ENCODE measurements at places on chromosomes 11 and 22.

- DNase-seq, result no peak
Observed at GRCh38 chr11:123375832-123376231, 54.2 kb upstream of the GRAMD1B start.

- DNase-seq, result no peak
Observed at GRCh38 chr22:21051831-21052400, 6.2 kb downstream of the LRRC74B start.

DNA sequence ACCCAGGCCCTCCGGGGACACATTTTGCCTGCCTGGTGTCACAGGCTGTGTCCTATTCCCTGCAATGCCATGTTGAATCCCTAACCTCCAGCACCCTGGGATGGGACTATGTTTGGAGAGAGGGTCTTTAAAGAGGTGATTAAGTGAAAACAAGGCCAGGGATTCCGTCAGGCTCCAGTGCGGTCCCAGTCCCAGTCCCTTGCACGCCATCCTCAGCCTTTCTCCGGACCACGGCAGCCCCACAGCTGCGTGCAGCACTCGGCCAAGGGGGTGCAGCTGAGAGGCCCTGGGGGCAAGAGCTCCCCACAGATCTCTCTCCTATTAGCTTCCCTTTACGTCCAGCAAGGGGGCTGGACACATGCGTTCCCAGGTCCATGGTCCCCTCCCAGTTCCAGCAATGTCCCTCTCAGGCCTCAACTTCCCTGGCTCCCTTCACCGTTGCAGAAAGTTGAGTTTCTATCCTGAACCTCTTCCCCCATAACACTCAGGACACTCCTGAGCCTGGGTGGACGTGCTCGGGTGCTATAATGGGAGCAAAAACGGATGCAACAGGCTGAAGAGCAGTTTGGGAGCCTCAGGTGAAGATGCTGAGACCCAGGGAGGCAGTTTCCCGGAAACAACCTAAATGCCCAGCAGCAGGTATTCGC lies 1422.7 kb downstream of the BRD1 start:
- no peak for DNase-seq

DNA sequence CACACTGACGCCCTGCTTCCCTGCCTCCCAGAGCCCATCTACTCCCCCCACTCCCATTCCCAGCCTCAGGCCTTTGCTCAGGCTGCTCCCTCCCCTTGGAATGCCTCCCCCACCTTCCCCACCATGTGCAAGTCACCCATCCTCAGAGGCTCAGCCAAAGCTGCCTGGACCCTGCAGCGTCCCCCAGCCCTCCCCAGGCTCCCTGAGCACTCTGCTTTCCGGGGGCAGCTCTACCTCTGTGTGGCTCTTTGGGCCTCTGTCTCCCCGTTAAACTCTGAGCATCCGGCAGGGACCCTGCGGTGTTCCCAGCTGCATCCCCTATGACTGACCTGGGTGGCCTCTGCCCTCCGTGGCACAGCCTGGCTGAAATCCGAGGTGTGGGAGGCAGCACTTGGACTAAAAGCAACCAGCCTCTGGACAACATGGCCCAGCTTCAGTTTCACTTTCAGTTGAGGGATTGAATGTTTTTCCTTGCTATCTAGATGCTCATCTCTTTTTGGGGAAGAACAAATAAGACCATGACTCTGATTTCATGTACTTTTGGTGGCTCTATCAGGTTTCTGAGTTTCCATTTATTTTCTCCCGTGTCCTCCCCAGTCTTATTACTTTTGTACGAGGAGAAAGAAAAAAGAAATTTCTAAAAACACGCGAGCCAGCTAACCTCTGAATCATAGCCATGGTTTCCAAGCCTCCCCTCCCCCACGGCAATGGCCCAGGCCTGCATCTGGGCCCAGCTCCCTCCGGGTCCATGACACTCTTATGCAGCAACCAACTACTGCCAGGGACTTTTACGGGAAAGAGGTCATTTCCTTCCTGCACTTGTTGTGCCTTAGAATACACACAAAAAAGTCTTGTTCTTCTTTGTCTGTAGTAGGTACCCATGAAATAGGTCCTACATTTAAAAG lies 3.8 kb downstream of the APOL3 start:
- peak; percentile 87 for DNase-seq

DNA sequence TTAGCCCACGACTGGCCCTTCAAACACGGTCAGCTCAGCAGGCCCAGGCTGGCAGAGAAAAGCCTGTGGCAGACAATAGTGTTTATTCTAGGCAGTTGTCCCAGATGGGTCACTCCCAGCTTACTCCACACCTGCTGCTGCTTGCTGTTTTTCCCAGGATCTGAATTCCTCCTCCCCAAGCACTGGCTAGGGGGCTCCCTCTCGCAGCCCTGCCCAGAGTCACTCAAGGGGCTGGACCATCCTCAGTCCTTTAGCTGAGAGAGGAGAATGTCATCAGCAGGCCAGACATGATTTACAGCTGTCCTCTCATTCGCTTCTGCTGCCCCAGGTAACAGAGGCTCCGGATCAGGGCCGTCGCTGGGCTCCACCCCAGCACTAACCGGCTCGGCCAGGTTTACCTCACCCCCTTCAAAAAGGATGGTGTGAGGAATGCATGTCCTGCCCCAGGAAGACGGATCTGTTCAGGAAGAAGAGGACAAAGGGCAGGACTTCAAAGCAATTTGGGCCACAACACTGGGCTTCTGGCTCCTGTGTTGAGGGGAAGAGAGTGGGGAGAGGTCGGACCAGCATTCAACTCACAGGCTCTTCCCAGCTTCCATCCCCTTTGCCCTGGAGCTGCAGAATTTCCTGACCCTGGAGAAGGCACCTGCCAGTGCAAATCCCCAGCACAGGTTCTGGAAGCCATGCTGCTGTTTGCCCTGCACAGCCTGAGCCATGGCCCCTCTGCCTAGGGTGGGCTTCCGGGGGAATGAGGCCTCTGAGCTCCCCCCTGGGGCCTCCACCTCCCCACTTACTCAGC lies 59.7 kb upstream of the BARX2 start:
- no peak for DNase-seq

DNA sequence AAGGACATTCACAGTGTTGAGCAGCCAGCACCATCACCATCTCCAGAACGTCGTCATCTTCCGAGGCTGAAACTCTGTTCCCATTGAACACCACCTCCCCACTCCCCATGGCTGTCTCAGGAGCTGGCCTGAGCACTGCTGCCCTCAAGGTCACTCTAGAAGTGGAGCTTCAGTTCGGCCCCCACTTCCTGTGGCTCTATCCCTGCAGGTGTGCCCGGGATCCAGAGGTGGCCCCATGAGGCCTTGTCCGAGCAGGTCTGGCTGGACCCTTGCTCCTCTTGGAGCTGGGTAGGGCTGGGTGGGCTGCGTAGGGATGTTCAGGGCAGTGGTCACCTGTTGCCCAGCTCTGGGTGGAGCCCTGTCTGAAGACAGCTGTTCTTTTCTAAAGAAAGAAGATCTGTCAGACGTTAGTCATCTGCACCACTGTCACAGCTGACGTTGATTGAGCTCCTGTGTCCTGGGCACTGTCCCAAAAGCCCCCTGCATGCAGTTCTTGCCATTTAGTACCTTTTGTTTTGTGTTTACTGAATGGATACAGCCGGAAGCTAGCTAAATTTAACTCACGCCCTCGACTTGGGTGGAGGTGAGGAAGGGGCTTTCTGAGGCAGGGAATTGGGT lies 75.5 kb upstream of the CLDN5 start:
- no peak for DNase-seq

DNA sequence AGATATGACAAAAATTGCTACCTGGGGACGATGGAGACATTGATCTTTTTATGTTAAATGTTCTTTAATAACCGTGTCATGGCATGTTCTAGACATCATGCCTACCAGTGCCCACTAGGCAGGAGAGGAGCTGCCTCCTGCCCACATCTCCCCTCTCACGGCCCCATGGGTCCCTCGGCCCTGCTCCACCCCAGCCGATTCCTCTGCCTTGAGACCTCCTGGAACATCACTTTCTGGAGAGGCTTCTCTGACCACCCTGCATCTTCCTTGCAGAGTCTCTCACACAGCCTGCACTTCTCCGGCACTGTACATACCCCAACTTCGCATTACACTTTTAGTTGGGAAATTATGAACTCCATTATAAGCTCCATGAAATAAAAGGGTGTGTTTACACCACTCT lies 16.8 kb downstream of the EFCAB6 start:
- no peak for DNase-seq

- peak; percentile 98 for DNase-seq
Observed at GRCh38 chr11:121595717-121596161, 143.0 kb upstream of the SORL1-AS1 start.

DNA sequence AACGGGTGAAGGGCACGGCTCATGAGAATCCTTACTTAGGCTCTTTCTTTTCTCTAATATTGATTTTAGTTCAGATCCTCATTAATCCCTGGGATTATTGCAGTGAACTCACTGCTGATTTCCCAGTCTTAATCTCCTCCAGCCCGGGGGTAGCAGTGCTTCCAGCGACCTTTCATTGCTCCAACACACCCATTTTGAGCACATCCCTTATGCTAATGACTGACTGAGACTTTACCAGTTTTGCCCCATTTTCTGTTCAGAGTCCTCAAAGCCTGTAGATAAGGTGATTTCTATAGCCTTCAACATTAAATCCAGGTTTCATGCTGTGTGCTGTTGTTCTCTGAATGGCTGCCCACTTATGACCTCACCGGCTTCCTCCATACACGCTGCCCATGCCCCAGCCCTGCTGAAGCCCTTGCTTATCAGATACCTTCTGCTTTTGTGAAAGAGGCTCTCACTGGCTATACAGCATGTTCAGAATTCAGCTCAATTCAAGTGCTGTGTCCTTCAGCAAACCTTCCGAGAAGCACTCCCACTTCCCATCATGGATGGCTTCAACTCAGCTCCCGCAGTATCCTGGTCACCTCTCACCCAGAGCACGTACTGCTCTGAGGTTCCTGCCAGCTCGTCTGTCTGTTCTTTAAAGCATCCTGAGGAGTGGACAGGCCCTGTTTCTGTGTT lies 49.0 kb downstream of the PPFIA1 start:
- DNase-seq, result no peak

- peak; percentile 49 for DNase-seq
Observed at GRCh38 chr11:24408202-24408601, 88.7 kb upstream of the LUZP2 start.

DNA sequence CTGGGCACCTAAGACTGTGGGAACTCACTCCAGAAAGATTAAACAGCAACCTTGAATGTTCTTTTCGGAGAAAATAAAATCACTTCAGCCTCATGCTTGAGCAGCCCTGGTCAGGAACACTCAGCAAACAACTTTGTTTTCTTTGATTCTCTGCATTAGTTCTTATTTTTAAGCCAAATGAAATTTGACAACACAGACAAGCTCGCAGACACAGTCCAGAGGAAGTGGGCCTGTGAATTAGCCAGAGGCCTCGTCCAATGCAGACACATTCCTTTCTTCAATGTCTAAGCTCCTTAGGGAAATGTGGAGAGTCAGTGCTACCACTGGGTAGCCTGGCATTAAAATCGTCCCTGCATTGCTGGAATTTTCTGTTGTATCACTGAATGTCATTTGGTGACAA lies 62.9 kb upstream of the CSNK2A3 start:
- DNase-seq, result peak; percentile 60

DNA sequence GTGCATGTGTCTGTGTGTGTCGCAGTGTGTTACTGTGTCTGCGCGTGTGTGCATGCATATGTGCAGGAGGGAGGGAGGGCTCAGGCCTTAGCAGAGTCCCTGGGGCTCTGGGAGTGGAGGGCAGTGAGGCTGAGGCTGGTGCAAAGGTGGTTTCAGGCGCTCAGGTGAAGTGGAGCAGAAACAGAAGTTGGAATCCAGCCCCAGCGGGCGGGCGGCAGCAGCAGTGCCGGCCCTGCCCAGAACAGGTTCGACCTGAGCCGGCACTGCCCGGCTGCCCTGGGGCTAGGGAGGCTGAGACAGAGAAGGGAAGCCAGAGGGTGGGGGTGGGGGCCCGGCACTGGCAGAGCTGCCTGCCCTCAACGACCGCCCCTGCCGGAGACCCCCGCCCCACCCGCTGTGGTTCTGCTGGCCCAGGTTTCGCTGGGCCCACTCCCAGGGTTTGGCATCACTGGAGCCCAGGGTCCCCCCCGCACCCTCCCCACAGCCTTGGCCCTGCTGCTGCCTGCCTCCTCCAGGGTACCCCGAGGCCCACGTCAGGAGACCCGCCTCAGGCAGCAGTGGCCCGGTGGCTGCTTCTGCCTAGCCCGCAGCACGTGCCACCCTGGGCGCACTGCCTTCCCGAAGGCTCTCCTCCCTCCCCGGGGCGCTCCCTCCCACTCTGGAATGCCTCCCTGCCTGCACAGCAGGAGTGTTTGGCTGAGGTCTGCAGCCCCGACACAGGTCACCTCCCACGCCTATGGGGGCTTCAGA lies 13.3 kb downstream of the ASCL2 start:
- no peak for DNase-seq

GRCh38 chr11:122313581-122313980 lies 197.6 kb upstream of the BLID start:
- no peak for DNase-seq

DNA sequence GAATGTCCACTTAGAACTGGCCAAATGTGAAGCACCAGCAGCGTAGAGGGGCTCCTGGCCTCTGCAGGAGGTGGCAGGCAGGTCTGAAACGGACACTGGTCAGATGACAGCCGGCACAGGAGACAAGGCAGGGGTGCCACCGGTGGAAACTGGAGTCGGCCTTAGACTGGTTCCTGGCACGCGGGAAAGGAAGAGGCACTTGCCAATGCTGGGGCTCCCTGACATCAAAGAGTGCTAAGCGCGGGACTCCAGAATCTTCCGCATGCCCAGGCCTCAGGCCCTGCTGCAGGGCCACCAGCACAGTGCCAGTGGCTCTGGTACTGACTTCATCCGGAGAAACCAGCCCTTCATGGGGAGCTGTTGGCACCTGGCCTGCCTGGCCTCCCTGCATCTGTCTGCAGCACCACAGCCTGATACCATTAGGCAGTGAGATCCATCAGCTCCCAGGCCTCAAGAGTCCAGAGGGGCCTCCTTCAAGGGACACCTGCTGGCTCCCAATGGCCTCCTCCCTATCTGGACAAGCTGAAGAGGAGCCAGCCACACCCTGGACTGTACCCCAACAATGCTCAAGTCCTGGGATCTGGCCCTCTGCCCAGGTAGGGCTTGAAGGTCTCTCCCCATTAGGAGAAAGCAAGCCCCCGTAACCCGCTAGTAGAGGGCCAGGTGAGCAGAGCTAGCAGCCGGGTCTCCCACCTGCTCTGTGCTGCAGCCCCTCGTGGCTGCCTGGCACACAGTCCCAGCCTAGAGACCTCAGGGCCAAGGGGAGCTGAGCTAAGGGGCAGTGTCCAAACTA lies 29.7 kb upstream of the GNB1L start:
- no peak for DNase-seq

DNA sequence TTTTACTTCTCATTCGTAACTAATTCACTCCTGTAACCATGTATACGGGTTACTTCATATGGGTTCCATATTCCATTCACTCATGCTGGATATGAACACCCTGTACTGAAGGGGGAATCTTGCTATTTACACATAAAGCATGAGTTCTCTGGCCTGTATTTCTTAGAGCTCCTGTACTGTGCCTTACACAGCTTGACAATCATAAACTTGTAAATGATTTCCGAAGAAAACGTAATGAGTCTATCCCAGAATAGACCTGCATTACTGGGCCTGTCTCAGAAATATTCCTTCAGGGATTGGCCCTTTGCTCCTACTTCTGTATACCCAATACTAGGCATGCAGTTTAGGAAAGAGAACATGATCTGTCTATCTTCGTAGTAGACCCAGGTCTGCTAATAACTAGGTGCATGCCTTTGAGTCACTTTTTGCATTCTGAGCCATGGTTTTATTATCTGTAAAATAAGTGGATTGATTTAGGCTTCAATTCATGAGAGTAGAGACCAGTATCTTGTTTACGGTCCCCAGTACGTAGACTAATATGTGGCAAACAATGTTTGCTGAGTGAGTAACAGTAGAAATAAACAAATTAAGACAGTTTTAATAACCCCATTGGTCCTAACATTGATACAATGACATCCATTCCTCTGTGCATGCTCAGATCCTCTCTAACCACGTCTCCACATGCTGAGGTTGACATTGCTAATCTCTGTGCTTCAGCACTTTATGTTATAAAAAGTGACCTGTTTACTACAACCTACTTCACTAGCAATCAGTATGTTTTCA lies 1.2 kb downstream of the CCDC34 start:
- DNase-seq, result no peak

Data from adipocyte (in vitro differentiated cells).